Astrocyte (in vitro differentiated cells and primary cell): ENCODE measurements at places on chromosomes 16 and 17. TPM values are rescaled to one million over a fixed set of nuclear protein-coding genes. Genes with fewer than 3 reads are reported as not detected.

Gene FBXO39
- total RNA-seq: 0.93 and 1.2 TPM in 2 replicates

Gene CYB5D1
- total RNA-seq: 19.5 and 21.1 TPM in 2 replicates

DNA sequence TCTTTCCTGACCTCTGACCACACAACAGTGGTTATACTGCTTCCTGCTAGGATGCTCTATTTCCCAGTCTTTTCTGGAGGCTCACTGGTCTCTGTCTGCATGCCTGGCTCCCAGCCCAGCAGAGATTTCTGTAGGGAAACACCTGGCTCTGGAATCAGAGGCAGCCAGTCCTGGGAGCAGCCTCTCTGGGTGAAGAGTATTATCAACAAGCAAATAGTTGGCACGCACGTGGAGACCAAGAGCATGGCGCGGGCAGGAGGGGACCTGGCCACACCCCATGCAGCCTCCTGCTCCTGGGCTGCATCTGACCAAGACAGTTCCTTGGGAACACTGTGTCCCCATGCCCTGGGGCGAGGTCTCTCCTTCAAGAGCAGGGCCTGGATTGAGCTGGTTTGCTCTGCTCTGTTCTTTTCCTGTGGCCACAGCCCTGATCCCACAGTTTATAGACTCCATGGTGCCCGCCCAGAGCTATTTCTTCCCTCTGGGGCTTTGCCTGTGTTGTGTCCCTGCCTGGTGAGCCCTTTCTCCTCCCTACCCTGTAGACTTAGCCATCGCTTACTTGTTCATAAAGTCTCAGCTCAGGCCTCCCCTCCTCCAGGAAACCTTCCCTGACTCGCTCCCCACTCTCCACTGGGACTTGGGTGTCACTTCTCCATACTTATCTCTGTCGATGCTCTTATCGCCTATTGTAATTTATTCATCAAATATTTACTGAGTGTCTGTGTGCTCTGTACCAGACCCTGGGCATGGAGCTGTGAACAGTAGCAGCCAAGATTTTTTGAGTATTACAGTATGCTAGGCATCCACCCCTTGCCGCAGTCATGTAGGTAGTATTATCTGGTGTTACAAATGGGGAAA, 60.6 kb downstream of the SCNN1B start:
- no peaks in the 10 kb centered on the region for H3K4me1 ChIP-seq
- DNase-seq: no peak
- H3K27me3 ChIP-seq: no peaks in the 10 kb centered on the region
- no peaks in the 10 kb centered on the region for H3K36me3 ChIP-seq

Gene VAT1L
- total RNA-seq: 1.1 and 3.3 TPM in 2 replicates

GRCh38 chr17:55735731-55736405, 13.2 kb upstream of the TMEM100 start:
- H3K4me3 ChIP-seq: no peak overlapping the region
- H3K36me3 ChIP-seq: no peaks in the 10 kb centered on the region
- DNase-seq: peak; percentile 35
- H3K4me1 ChIP-seq: peaks cover 7% of the 10 kb centered on the region

DNA sequence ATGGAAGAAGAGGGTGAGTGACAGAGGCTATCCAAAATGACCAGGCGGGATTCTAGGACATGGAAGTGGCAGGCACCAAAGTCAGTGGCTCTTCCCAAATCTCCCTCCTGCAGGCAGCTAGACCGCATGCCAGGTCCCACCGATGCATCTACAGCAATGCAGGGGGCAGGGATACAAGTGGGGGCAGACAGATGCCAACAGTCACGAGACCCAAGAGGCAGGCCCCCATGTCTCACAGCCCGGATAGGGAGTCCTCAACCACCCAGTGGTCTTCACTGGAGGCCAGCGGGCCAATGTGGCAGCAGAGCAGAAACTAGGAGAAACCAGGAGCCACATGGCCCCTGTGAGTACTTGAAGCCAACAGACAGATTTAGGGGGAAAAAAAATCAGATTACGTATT, 20.0 kb downstream of the NPLOC4 start:
- DNase-seq: no peak
- peaks cover 32% of the 10 kb centered on the region for H3K36me3 ChIP-seq
- H3K27ac ChIP-seq: no peak overlapping the region
- no peak overlapping the region for H3K4me3 ChIP-seq
- H3K27me3 ChIP-seq: no peaks in the 10 kb centered on the region

DNA sequence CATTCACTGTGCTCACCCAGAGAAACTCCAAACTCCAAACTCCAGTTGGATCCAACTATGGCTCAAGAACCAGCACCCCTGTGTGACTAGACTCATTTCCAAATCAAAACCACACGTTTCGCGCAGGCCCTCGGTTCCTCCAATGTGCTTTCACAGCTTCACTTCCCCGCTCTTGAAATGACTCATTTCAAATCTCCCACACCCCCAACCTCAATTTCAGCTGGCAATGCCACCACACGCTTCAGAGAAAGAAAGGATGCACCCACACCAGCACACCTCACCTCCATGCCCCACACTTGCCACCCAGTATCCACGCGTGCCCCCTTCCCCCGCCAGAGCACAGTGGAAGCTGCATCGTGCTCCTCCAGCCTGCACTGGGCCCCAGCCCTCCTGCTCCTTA, 9.0 kb downstream of the TMEM92 start:
- no peak overlapping the region for H3K4me3 ChIP-seq
- peaks cover 18% of the 10 kb centered on the region for H3K4me1 ChIP-seq
- no peaks in the 10 kb centered on the region for H3K27me3 ChIP-seq
- no peak for DNase-seq

Gene ENDOV
- 20.7 and 30.8 TPM in 2 replicates for total RNA-seq

GRCh38 chr16:50308237-50308965, 42.0 kb downstream of the ADCY7 start:
- no peak overlapping the region for H3K4me3 ChIP-seq
- no peaks in the 10 kb centered on the region for H3K36me3 ChIP-seq
- H3K27me3 ChIP-seq: no peaks in the 10 kb centered on the region
- H3K27ac ChIP-seq: no peak overlapping the region
- H3K4me1 ChIP-seq: peaks cover 4% of the 10 kb centered on the region
- no peak for DNase-seq

- no peak overlapping the region for H3K27ac ChIP-seq
- H3K36me3 ChIP-seq: no peaks in the 10 kb centered on the region
- DNase-seq: no peak
Measured at GRCh38 chr17:66965801-66966262, 1.3 kb downstream of the CACNG4 start.

- no peaks in the 10 kb centered on the region for H3K36me3 ChIP-seq
- H3K27ac ChIP-seq: no peak overlapping the region
- no peak for DNase-seq
- peak overlapping the region; percentile 23 for H3K4me3 ChIP-seq
- H3K4me1 ChIP-seq: peaks cover 8% of the 10 kb centered on the region
Measured at GRCh38 chr17:7651665-7652387, 1.1 kb downstream of the ATP1B2 start.

- H3K27ac ChIP-seq: no peak overlapping the region
- no peak overlapping the region for H3K4me3 ChIP-seq
- peaks cover 73% of the 10 kb centered on the region for H3K36me3 ChIP-seq
- H3K27me3 ChIP-seq: no peaks in the 10 kb centered on the region
- peak; percentile 6 for DNase-seq
Measured at GRCh38 chr16:24568392-24568791, 29.0 kb downstream of the RBBP6 start.

Gene DNAH17
- total RNA-seq: 0.12 and 0.14 TPM in 2 replicates

Gene CDRT15L2
- not detected in 2 replicates for total RNA-seq
